ENCODE measurements at places on chromosomes 2 and 18.

GRCh38 chr2:127100251-127101047, 6.5 kb downstream of the BIN1 start:
- no peak for DNase-seq

- no peak for DNase-seq
These were observed 405.5 kb downstream of the PARD3B start for GRCh38 chr2:204950695-204951346.

DNA sequence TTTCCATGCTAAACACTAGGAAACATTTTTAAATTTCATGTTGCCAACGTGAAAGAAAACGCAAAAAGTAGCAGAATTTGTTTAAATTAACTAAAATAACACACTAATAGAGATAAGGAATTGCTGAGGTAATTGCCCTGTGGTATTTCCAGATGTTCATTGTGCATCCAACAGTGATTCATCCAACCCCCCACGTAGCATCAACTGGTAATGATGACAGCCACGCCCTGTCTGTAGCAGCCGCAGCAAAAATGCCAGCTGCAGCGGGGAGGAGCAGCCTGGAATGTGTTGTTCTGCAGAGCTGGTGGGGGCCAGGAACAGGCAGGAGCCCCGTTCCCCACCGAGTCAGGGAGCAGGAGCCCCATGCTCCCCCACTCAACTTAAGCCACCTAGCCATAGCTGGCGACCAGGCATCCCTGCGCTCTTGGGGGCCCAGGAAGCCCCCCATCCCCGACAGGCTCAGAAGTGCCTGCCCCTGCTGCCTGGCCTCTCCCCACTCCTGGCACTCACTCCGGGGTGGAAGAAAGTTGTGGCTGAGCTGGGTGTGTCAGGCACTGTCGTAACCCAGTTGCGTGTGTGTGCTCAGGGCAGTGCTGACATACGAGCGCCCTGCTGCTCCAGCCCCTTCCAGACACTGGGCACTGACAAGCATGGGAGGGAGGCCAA, 695.1 kb upstream of the ACVR2A start:
- DNase-seq = no peak

GRCh38 chr2:1550658-1551316, 137.5 kb downstream of the TPO start:
- DNase-seq = peak; percentile 16

DNA sequence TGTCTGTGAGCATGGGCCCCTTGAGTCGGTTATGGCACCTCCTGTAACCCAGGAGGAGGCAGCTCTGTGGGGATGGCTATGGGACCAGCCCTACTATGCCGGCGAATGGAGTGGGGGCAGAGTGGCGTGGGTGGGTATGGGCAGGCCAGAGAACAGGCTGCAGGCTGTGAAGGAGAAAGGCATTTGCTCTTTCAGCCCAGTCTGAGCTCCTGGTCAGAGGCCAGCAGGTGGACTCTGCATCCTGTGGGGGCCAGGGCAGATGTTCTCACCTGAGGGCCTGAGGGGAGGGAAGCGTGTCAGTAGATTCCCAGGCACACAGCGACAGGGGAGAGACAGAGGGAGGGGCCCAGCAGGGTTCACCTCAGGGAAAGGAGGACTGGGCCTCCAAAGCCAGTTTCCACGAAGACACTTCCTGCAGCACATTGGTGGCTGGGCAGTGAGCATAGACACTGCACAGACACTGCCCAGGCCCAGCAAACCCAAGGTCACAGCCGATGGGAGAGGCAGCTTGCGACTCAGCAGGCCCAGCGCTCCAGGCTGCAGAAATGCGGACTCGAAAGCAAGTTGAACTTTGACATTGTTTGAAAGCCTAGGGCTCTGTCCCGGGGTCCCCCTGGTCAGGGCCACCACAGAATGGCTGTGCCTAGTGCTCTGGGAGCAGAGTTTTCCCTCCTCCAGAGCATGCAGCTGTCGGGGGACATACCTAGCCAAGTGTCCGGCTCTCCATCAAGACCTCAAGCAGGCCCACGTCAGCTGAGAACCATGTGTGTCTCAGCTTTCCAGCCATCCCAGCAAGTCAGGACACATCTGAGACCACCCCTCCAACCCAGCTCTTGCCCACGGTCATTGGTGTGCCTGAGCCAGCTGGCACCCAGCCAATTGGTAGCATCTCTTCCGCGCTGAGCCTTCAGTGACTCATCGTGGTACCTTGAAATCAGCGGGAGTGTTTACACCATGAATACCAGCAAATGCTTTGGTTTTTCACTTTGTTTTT, 53.8 kb downstream of the TGOLN2 start:
- no peak for DNase-seq

GRCh38 chr2:206540757-206541156, 97.4 kb downstream of the ADAM23 start:
- DNase-seq = no peak

DNA sequence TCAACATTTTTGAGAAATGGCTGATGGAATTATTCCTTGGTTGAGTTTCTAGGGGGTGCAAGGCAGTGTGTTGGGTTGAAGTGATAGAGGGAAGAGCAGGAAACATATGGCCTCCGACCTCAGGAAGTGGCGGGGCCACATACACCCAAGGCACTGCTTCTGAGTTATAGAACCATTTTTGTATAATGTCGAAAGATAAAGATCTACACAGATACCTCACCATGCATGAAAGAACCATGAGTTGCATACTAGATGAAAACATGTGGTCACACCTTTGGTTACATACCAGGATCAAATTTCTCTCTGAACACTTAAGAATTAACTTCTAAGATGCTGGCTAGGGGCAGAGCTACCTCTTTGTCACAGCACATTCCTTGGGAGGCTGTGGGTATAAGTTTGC, 23.2 kb downstream of the LAMA3 start:
- DNase-seq = no peak
